ENCODE measurements at places on chromosomes 5 and 9.

GRCh38 chr9:70607329-70607728 is 192.9 kb upstream of the KLF9 start:
- DNase-seq = no peak

- no peak for DNase-seq
Measured at GRCh38 chr9:130794923-130795495, 40.0 kb upstream of the ABL1 start.

- no peak for DNase-seq
Measured at GRCh38 chr9:82492274-82492673, 503.7 kb downstream of the SPATA31D1 start.

DNA sequence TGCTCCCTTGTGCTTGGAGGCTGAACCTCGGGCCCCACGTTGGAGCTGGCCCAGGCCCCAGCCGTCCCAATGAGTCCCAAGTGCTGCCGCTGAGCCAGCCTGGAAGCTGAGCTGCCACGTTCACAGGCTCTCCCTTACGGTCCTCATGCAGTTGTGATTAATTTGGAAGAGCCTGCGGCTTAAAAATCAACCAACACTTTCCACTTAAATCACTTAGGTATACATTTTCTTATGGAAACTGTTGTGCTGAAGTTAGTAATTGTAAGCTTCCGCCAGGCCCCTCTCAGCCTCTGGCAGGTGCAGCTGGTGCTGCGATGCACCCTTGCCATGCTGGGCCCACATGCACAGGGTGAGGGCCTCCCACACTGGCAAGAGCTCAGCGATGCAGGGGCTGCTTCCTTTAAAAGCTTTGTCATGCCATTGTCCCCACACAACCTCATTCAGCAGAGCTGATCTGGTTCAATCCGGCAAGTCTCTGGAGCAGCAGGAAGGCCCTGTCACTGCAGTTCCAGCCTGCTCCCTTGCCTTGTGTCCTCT is 61.0 kb downstream of the IPPK start:
- DNase-seq = peak; percentile 41

DNA sequence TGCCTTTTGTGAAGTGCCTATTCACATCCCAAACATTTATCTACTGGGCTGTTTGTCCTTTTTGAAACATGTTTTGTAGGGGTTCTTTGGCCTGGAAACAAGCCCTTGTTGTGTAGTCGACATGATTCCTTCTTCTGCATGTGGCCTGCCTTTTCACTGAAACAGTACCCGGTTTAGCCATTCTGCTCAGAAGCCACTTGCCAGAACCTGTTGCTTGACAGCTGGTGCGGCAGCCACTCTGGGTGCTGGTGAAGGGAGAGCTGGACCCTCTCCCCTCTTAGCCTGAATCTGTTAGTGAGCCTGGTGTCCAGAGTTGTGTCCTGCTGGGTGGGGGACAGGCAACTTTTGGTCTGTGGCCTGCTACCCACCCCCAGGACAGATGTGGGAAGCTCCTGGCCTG is 128.8 kb upstream of the CACNA1B start:
- no peak for DNase-seq

DNA sequence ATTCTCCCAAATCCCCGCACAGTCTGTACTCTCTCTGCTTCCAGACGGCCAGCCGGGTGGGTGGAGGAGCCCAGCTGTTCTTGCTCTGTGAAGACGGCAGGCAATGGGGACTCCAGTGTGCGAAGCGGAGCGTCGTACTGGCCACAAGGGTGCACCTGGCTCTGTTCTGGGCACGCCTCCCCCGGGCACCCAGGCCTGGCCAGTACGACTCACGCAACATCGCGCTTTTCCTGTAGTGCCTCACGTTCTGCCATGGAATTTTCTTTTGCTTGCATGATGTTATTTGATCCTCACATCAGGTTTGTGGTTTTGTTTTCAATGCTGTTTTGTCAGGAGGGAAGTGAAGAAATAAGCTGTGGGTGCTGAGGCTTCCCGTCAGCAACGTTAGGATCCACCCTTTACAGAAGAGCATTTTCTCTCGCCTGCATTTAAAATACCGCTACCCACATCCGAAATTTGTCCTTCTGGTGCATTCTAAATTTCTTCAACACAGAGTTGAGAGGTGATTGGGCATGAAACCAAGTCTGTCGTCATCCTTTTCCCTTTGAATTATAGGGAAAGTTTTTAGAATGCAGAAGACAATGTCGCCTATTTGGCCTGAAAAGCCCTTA is 311.7 kb downstream of the TRIM36 start:
- DNase-seq = no peak

GRCh38 chr9:16921855-16922254 is 51.4 kb upstream of the BNC2 start:
- no peak for DNase-seq

GRCh38 chr9:116935149-116935897 is 248.2 kb downstream of the TRIM32 start:
- DNase-seq = no peak

DNA sequence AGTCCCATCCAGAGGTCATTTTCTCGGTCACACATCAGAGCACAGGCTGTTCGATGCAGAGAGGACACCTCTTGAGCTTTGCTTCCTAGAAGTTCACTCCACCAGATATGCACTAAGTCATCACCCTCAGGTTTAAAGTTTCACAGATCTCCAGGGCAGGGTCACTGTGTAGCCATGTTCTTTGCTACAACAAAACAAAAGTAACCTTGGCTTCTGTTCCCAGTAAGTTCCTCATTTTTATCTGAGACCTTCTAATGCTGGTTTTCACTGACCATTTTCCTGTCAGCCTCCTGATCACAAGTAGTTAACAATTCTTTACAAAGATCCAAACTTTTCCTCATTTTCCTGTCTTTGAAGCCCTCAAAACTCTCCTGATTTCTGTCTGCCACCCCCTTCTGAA is 97.5 kb upstream of the CTSV start:
- no peak for DNase-seq

- peak; percentile 88 for DNase-seq
Measured at GRCh38 chr9:90038763-90039162, 434.0 kb downstream of the GADD45G start.

- DNase-seq = peak; percentile 17
Measured at GRCh38 chr5:73031839-73032238, 76.0 kb downstream of the FCHO2 start.

GRCh38 chr5:159094745-159095144 is 5.0 kb downstream of the EBF1 start:
- peak; percentile 1 for DNase-seq

- no peak for DNase-seq
Measured at GRCh38 chr5:157976429-157976828, 117.5 kb upstream of the CLINT1 start.

GRCh38 chr9:98356953-98357690 is 101.7 kb upstream of the TBC1D2 start:
- no peak for DNase-seq

DNA sequence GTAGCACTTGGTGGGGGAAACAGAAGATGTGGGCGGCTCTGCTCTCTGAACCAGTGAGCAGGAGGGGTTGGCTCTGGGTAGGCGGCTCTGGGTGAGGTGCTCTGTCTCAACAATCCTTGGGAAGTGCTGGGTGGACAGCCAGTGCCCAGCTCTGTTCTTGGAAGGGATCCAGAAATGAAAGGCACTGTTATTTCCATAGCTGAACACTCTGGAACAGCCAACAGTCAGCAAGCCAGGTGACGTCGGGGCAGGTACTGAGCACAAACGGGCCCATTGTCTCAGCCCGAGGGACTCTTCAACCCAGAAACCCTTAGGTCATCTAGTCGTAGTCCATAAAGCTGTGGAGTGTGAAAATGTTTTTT is 36.3 kb downstream of the OLFM1 start:
- no peak for DNase-seq

DNA sequence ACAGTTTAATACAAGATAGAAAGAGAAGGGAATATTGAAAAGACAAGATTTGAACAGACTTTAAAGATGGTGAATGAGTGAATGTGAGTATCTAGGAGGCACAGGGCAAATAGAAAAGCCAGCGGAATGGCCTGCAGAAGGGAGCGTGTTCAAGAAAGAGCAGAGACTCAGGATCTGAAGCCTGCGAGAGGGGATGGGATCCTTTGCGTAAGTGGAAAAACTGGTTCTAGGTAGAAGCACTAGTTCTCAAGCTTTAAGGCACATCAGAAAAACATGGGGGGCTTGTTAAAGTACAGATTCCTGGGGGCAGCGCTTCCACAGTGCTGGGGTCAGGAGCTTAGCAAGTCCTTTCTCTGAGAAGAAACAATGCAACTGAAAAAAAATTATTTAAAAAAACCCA is 94.8 kb upstream of the NFIL3 start:
- DNase-seq = no peak

GRCh38 chr9:24846248-24846912 is 300.7 kb upstream of the IZUMO3 start:
- no peak for DNase-seq

DNA sequence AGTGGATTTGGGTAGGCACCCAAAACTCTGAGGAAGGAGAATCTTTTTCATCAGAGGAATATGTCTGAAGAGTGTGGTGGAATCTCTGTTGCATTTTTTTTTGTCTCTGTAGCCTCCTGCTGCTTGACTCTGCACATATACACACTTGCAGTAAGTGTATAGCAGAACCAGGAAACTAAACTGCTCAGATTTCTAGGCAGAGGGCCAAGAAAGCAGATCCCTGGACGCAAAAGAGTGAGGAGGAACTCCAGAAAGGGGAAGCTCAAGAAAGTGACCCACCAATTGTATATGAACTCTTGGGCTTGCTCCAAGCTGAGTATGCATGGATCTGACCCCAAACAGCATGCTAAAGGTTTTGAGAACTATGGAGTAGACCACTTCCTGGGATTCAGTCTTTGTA is 181.8 kb downstream of the GADD45G start:
- no peak for DNase-seq

DNA sequence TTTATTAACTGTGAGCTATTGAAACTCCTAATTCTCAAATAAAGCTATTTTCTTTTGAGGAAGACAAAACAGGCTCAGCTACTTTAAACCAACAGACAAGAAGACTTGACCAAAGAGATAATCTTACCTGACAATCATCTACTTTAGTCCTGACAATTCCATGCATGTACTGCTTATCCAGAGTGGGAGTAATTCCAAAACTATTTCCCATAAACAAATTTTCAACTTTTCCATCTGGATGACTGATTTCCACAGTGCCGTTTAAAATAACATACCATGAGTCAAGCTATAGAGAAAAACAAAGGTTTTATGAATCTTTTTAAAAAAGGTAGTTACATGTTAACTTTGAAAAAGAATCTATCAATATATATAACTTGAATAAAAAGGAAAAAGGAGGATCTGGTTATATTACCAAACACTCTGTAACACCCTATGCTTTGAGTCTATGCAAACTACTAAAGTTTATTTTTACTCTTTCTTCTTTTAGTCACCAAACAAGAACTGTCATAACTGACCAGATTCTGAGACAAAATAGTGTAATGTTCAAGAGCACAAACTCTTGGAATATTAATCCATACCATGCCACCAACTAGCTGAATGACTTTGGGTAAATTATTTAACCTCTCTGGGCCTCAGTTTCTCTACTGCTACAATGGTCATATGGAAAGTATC is 129.7 kb downstream of the RAPGEF6 start:
- DNase-seq = no peak

- no peak for DNase-seq
Measured at GRCh38 chr5:139016186-139016585, 141.1 kb upstream of the LRRTM2 start.

DNA sequence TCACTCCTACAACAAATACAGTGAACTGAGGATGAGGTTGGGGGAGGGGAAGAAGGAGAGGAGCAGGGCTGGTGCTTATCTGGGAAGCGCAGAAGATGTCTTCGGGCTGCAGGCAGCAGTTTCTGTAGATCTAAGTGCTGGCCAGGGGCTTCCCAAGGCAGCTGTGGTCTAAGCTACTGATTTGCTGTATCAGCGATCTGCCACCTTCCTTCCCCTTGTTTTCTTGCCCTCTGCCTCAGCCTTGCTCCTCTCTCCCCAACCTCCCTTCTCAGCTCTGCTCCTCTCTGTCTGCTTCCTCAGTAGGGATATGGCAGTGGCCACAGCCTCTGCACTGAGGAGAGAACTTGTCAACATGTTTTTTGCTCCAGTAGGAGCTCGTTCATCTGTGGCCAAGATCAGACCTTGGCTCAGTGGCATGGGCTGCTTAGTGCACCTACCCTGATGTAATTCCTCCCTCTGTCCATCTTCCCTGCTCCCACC is 42.8 kb upstream of the IL6ST start:
- DNase-seq = no peak

DNA sequence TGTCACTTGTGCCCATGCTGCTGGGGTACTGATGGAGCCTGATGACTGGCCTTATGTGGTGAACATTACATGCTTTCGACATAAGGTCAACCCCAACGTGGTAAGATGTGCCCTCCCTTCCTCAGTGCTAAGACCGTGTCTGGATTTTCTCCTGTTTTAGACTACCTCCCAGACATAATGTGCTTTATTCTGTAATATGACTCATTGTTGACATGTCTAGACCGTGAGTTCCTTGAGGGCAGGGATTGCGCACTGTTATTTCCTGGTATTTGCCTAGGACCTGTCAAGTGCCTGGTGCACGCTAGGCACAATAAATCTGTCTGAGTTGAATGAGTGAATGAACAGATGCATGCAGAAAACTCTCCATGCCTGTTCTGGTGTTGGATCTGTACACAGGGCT is 346.0 kb downstream of the KDM4C start:
- DNase-seq = no peak

GRCh38 chr9:91162784-91163443 is 198.8 kb downstream of the AUH start:
- no peak for DNase-seq

GRCh38 chr9:136098844-136099243 is 3.8 kb upstream of the NACC2 start:
- no peak for DNase-seq

- DNase-seq = no peak
Measured at GRCh38 chr5:137113939-137114338, 385.2 kb downstream of the SPOCK1 start.

DNA sequence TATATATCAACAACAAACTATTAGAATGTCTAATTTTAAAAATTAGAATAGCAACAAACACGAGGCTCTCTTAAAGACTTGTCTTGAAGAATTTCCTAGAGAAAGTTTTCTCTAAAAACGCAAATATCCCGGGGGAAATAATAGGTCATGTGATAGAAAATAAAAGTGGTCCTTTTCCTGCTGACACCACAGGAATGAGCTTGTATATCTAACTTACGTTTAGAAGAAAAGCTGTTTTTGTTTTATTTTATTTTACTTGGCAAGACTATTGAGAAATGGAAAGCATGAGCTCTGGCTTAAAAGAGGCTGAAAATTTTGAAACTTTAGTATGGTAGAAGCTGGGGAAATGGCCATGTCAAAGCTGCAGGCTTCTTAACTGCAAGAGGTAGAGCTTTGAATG is 465.0 kb downstream of the AGTPBP1 start:
- DNase-seq = no peak

- no peak for DNase-seq
Measured at GRCh38 chr5:96743065-96743768, 64.5 kb downstream of the ERAP1 start.

GRCh38 chr5:149429839-149430721 is 51.0 kb upstream of the IL17B start:
- no peak for DNase-seq

Measured in NCI-H774 (cell line).